Mesenchymal stem cell (in vitro differentiated cells and primary cell): ENCODE measurements at places on chromosomes 7 and 10.

GRCh38 chr7:115183431-115184057 is 261.6 kb downstream of the MDFIC start:
- H3K27ac ChIP-seq, result no peak overlapping the region
- H3K36me3 ChIP-seq, result no peaks in the 10 kb centered on the region
- H3K4me3 ChIP-seq, result no peak overlapping the region
- H3K27me3 ChIP-seq, result no peaks in the 10 kb centered on the region

- no peak for DNase-seq
- H3K27ac ChIP-seq, result no peak overlapping the region
- H3K27me3 ChIP-seq, result no peaks in the 10 kb centered on the region
- H3K4me3 ChIP-seq, result no peak overlapping the region
These were observed 235.7 kb downstream of the EMX2 start for GRCh38 chr10:117778241-117778640.

DNA sequence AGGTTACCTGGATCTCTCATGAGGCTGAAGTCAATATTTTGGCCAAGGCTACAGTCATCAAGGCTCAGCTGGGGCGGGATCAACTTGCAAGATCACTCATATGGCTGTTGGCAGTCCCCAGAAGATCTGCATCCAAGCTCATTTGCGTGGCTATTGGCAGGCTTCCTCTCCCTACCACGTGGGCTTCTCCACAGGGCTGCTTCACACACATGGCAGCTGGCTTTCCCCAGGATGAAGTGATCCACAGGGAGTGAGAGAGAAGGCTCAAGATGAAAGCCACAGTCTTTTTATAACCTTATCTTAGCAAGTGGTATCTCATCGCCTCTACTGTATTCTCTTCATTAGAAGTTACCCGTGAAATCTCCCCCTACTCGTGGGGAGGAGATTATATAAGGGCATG is 167.4 kb downstream of the TMEM26 start:
- H3K36me3 ChIP-seq, result no peaks in the 10 kb centered on the region
- H3K27me3 ChIP-seq, result no peaks in the 10 kb centered on the region
- H3K27ac ChIP-seq, result no peak overlapping the region
- no peak for DNase-seq

DNA sequence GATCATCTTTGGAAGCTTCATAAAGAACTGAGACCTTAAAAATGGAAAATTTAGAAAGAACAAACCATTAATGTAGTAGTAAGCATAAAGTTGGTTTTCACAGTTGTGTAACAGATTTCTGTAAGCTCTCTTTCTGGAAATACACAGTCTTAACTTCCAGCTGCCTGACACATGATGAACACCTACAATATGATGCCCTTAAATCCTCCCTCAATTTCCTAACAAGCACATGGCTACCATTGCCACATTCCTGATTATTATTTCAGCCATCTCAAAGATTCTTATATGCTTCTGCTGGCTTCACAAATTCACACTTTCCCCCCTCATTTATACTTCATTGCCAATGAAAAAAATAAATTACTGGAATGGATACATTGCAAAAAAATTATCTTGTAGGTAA is 49.4 kb downstream of the PLXDC2 start:
- H3K36me3 ChIP-seq, result no peaks in the 10 kb centered on the region
- H3K4me1 ChIP-seq, result no peaks in the 10 kb centered on the region
- no peak overlapping the region for H3K27ac ChIP-seq
- no peak for DNase-seq

- H3K27me3 ChIP-seq, result no peaks in the 10 kb centered on the region
- H3K36me3 ChIP-seq, result no peaks in the 10 kb centered on the region
- DNase-seq, result no peak
These were observed 96.1 kb downstream of the RNF133 start for GRCh38 chr7:122602800-122603199.

- H3K4me3 ChIP-seq, result no peak overlapping the region
- no peak for DNase-seq
- H3K27me3 ChIP-seq, result no peaks in the 10 kb centered on the region
- no peaks in the 10 kb centered on the region for H3K36me3 ChIP-seq
These were observed 170.0 kb downstream of the PTPN20 start for GRCh38 chr10:47081264-47081663.

GRCh38 chr10:6199131-6199733 is 3.5 kb upstream of the PFKFB3 start:
- H3K4me1 ChIP-seq, result peaks cover 24% of the 10 kb centered on the region
- no peak for DNase-seq
- H3K27ac ChIP-seq, result no peak overlapping the region
- no peaks in the 10 kb centered on the region for H3K36me3 ChIP-seq
- H3K4me3 ChIP-seq, result no peak overlapping the region

DNA sequence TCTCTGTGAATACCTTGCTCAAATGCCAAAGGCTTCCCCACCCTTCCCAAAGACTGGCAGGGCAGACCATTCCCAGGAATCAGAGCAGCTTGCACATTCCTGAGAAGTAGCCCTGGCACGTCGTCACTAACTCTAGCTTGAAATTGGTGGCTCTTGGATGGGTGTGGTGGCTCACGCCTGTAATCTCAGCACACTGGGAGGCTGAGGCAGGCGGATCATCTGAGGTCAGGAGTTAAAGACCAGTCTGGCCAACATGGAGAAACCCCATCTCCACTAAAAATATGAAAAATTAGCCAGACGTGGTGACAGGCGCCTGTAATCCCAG is 108.2 kb upstream of the MPP7 start:
- H3K4me1 ChIP-seq, result no peaks in the 10 kb centered on the region
- no peaks in the 10 kb centered on the region for H3K36me3 ChIP-seq
- H3K27me3 ChIP-seq, result peaks cover 25% of the 10 kb centered on the region
- no peak for DNase-seq
- no peak overlapping the region for H3K27ac ChIP-seq

DNA sequence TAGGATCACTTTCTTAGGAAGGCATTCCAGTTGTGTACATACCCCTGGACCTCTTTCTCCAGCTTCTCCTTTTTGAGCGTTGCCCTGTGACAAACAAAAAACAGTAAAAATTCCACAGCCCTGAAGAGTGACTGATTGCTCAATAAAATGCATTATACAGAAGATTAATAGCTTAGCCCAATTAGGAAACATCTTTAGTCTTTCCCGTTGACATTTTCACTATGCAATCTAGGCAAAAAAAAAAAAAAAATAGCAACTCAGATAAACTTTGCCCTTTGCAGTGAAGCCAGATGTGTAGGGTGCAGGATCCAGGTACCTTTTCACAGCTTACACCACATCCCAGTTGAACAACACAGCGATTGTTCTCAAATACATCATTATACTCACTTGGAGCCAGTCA is 17.9 kb downstream of the COL28A1 start:
- no peaks in the 10 kb centered on the region for H3K27me3 ChIP-seq
- H3K27ac ChIP-seq, result no peak overlapping the region
- H3K4me3 ChIP-seq, result no peak overlapping the region
- H3K36me3 ChIP-seq, result no peaks in the 10 kb centered on the region
- no peaks in the 10 kb centered on the region for H3K4me1 ChIP-seq

DNA sequence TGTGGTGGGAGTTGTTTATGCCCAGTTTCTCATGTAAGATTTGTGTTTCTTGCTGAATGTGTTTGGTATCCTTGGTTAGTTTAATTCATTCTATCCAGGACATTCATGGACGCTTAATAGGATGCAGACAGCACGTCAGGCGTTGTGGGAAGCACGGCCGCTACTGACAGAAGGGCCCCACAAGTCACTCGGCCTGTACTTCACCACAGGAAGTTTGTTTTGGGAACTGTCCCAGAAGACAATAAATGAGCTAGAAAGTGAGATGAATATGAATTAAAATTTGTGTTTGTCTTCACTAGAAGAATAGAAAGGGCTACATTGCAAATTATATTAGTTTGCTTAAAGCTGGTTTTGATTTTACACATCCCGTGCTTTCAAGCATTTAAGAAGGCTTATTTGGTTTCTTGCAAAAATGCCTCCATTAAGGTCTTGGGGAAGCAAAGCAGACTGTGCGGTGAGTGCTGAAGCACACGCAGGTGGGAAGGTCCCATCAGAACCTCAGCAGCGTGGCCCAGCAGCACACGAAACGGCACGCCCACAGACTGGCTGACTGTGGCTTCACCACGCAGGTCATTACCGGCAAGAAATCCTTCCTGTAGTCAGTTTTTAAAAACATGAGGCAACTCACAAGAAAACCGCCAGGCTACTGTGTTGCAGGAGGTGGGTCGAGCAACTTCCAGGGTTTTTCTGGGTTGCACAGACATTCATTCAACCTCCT is 74.1 kb downstream of the VIPR2 start:
- no peak for DNase-seq
- H3K27me3 ChIP-seq, result no peaks in the 10 kb centered on the region
- no peaks in the 10 kb centered on the region for H3K4me1 ChIP-seq
- H3K27ac ChIP-seq, result no peak overlapping the region
- no peaks in the 10 kb centered on the region for H3K36me3 ChIP-seq
- H3K4me3 ChIP-seq, result no peak overlapping the region

GRCh38 chr7:7959979-7960670 is 8.5 kb upstream of the GLCCI1 start:
- H3K4me1 ChIP-seq, result peaks cover 2% of the 10 kb centered on the region
- no peak overlapping the region for H3K4me3 ChIP-seq
- H3K36me3 ChIP-seq, result no peaks in the 10 kb centered on the region

DNA sequence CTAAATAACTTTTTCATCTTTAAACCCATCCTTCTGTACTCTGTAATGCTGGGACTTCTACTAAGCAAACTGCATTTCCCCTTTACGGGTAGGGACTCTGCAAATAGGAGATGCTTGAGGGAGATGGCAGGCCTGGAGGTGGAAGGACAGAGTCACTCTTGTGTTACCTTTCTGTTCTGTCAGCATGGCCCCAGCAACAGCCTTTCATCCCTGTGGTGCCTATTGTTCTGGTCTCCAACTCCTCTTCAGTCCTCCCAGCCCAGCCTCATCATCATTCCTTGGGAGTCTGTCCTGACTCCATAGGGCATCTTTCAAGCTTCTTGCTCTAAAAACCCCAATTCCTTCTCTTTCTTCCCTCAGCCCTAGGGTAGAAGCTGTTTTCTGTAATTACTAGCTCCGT is 230.0 kb downstream of the SNX13 start:
- no peaks in the 10 kb centered on the region for H3K36me3 ChIP-seq
- no peak for DNase-seq
- no peaks in the 10 kb centered on the region for H3K27me3 ChIP-seq
- H3K4me1 ChIP-seq, result no peaks in the 10 kb centered on the region
- H3K4me3 ChIP-seq, result no peak overlapping the region

GRCh38 chr7:17548014-17548653 is 249.7 kb downstream of the AHR start:
- no peak for DNase-seq
- no peak overlapping the region for H3K4me3 ChIP-seq
- no peak overlapping the region for H3K27ac ChIP-seq
- H3K27me3 ChIP-seq, result no peaks in the 10 kb centered on the region

DNA sequence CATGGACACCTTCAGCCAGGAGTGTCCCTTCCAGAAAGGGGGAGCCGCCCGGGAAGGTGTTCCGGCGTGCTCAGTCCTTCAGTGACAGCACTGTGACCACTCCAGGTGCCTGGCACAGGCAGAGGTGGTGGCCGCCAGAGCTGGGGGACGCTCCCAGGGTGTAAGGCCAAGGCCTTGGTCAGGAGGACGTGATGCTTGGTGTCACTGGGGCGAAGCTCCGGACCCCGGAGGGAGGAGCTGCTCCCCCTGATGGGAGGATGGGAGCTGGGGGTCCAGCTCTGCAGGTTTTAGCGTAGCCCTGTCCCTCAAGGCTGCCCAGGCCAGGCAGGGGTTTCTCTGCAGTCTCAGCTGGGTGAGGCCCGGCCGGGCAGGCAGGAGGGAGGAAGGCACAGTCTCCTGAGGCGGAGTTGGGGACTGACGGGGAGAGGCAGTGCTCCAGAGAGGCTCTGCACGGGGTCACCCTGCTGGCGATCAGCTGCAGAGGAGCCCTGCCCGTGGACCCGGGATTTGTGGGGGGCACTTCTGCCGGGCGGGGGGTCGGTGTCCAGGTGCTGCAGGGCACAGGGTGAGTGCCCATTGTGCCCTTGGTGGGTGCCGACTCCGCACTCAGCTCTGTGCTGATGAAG is 56.5 kb upstream of the DNAJB6 start:
- H3K4me1 ChIP-seq, result peaks cover 16% of the 10 kb centered on the region
- no peak overlapping the region for H3K27ac ChIP-seq
- no peak for DNase-seq

DNA sequence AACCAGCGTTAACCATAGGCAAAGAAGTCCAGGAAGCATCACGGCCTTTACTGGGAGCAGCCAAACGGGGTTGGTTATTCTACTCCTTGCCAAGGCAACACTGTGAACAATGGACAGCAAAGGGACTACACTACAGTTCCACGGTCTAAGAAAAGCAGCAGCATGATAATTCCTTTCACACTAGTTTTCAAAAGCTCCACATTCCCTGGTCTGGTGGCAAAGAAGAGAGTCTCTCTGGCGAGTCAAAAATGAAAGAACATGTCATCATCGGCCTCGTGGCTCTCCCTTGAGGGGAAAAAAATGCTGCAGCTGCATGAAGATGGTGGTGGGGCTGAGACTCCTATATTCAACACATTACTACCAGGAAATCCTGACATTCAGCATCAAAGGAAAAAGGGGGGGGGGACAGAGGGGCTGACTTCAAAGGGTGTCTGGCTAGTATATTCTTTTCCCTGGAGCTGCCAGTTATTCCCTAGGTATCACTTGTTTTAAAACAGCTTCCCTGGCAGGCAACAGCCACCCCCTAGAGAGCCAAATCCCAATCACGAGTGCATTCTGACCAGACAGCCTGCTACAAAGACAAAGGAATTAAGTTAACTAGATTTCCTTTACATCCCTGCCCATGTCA is 49.1 kb downstream of the SLC37A3 start:
- H3K27ac ChIP-seq, result no peak overlapping the region
- no peak overlapping the region for H3K4me3 ChIP-seq
- no peaks in the 10 kb centered on the region for H3K27me3 ChIP-seq

DNA sequence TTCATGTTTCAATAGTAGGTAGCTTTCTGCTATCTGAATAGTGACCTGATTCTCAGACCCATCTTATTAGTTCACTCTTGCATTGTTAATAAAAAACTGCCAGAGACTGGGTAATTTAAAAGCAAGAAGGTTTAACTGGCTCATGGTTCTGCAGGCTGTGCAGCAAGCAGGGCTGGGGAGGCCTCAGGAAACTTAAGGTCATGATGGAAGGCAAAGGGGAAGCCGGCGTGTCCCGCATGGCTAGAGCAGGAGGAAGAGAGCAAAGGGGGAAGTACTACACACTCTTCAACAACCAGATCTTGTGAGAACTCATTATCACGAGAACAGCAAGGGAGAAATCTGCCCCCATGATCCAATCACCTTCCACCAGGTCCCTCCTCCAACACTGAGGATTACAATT is 185.2 kb upstream of the PITRM1 start:
- H3K36me3 ChIP-seq, result no peaks in the 10 kb centered on the region
- no peak overlapping the region for H3K27ac ChIP-seq
- no peak for DNase-seq
- no peak overlapping the region for H3K4me3 ChIP-seq

- H3K4me1 ChIP-seq, result no peaks in the 10 kb centered on the region
- DNase-seq, result peak; percentile 16
- H3K27me3 ChIP-seq, result no peaks in the 10 kb centered on the region
- no peak overlapping the region for H3K4me3 ChIP-seq
These were observed 427.6 kb downstream of the PHTF2 start for GRCh38 chr7:78226059-78226719.

DNA sequence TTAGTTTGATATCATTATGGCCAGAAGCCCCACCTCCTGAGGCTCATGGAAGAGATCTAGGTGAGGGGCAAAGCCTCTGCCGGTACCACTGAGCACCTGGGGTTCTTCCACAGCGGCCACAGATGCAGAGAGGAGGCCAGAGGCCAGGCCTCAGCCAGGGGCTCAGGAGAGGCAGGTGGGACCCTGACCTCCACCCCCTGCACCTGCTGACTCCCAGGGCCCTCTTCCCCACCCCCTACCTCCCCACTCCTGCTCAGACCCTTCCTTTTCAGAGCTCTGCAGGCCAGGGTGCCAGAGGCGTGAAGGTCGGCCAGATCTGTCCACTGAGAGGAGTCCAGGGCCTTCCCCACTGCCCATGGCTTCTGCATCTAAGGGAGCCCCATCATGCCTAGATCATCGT is 178.7 kb upstream of the PPP2R2D start:
- H3K27me3 ChIP-seq, result no peaks in the 10 kb centered on the region
- H3K4me1 ChIP-seq, result no peaks in the 10 kb centered on the region
- no peak overlapping the region for H3K4me3 ChIP-seq
- H3K27ac ChIP-seq, result no peak overlapping the region
- H3K36me3 ChIP-seq, result no peaks in the 10 kb centered on the region
